ENCODE measurements at places on chromosomes 6 and 20.

DNA sequence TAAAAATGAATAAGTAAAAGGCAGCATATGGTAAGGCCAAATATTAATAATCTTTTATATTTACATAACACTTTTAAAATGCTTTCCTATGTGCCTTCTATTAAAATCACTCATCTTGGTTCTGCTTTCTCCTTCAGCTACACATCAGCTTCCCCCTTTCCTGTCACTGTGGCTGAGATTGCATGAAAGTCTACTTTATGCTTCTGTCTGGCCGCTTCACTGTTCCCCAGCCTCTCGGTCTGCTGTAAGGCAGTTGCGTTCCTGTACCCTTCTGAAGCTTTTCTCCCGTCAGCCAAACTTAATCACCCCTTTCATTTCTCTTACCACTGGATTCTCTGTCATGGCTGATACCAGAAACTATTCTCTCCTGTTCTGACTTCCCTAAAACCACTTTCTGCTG lies 34.6 kb downstream of the SOX4 start:
- DNase-seq, result no peak

DNA sequence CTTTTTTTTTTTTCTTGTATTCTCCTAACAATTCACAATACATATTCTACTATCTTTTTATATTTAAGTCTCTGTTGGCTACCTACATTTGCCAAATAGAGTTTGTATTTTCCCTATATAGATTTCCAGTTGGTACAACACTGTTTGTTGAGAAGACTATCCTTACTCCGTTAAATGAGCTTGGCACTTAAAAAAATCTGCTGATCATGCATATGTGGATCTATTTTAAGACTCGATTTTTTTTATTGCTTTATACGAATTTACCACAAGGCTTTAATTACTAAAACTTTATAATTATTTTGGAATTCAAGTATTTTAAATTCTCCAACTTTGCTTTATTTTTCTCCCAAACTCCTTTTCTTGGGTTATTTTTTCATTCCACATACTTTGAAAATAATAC lies 855.6 kb downstream of the C6orf118 start:
- no peak for DNase-seq

DNA sequence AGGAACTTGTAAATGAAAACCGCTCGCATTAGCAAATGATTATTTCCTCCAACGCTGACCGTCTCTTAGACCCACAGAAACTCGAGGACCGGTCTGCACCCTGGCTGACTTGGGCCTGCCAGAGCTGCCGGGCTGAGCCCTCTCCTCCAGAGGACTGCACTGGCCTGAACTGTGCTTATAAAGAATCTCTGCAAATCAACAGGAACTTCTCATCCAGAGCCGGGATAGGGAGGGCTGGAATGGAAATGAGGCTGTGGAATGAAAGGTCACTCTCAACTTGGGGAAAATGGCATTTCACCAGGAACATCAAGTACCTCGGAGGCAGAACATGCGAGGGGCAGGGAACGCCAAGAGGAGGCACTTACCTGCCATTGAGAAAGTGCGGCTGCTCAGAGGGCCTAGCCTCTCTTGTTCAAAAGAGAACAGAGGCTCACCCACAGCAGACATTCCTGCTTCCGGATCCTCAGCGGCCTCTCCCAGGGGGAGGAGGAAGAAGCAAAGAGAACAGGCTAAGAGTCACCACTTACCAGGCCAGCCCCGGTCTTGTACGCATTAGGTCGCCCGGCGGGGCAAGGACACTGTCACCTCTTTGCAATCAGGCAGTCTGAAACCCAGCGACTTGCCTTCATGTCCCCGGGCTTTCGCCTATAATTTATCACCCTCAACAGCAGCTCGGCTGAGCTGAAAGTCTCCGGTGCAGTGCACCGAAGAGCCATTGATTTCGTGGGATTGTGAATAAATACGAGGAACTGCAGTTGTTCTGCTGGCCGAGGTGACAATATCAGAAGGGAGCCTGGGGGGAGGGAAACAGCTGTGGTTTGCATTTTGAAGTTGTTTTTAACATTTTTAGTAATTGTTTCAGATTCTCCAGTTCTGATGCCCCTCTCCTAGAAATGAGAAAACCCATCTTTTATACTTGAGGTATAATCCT lies 37.6 kb downstream of the ZMYND8 start:
- no peak for DNase-seq

DNA sequence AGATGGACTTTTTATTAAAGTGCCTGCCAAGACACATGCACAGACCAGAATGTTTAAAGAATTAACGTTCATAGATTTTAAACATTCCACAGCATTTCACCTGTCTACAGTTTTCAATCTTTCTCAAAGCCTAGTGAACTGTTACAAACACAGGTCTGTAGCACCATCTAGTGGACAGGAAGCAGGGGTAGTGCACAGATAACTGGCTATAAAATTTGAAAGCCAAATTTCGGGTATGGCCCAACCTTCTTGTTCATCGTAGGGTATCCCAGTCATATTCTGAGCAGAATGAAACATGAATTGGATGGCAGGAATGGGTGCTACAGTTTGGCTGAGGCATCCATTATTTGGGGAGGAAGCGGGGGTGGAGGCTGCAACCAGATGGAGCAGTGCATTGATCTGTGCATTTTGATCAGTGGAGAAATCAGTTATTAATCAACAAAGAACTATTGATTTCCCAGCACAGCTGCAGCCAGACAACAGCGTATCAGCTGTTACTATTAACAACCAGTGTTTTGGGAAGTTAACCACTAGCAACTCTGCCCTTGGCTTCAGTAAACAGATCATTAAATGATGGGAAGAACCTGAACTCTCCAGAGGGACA lies 56.1 kb upstream of the B3GAT2 start:
- DNase-seq, result no peak

DNA sequence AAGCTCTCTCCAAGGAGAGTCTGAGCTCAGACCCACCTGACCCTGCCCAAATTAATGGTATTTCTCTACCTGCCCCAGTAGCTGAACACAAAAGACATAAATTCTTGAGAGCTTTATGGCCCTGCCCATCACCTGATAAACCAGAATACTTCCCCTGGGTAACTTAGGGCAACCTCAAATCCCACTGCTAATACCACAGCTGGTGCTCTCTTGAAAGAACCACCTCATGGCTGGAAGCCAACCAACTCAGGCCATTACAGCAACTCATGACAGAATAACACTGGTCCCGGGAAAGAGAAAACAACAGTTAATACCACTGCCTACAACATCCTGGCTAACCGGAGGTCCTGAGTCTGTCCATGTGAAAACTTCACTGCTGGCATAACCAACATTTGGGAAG lies 328.6 kb downstream of the NKAIN2 start:
- DNase-seq, result no peak

- DNase-seq, result no peak
These were observed 237.2 kb downstream of the CDKAL1 start for GRCh38 chr6:20771409-20771808.

- DNase-seq, result no peak
These were observed 58.4 kb downstream of the ANKEF1 start for GRCh38 chr20:10093087-10093591.

DNA sequence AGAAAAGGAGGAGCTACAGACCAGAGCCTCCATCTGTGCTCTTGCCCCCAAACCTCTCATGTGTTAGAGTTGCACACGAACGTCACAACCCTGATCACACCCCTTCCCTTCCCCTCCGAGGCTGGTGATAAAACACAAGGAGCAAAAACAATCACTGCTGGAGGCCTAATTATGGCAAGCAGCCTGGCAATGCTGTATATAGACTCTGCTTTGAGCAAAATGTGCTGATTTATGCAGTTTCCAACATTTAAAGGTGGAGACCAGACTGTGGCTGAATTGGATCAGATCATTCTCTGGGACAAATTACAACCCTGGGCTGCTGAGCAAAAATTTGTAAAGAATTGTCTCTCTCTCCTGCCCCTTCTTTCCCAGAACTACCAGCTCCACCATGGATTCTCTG lies 64.6 kb upstream of the SRSF6 start:
- no peak for DNase-seq

- no peak for DNase-seq
These were observed 57.7 kb downstream of the FAM229B start for GRCh38 chr6:112145080-112145573.

- no peak for DNase-seq
These were observed 17.3 kb upstream of the FRMD1 start for GRCh38 chr6:168096271-168096764.

GRCh38 chr6:71965404-71965803 lies 79.1 kb downstream of the RIMS1 start:
- DNase-seq, result no peak

DNA sequence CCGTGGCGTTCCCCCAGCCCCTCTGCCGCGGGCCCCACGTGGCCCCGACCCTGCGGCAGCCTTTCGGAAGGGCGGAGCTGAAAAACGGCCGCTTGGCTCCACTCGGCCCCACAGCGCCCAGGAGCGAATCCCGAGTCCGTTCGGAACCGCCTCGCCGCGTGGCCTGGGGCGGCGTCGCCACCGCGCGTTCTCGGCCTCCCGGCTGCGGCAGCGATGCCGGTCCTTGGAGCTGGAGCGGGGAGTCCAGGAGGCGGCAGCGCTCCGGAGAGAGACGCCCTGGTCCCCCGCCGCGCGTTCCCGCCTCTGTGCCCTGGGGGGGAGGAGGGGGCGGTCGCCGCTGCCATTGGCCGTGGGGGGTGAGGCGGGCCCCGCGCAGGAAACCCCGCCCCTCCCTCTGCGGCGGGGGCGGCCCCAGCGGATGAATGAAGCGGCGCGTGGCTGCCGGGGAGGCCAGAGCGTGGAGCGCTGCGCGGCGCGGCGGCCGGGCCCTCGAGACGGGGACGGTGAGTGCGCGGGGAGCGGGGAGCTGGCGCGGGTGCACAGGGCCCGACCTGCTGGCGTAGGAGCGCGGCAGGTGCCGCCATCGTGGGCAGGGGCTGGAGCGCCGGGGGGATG lies at the start of gene SLCO4A1:
Gene SLCO4A1, plus strand, starts transcription at position 453 of the 615 bp plus-strand sequence. CDS start 13,952 bp downstream, outside the sequence.
- peak; percentile 78 for DNase-seq

DNA sequence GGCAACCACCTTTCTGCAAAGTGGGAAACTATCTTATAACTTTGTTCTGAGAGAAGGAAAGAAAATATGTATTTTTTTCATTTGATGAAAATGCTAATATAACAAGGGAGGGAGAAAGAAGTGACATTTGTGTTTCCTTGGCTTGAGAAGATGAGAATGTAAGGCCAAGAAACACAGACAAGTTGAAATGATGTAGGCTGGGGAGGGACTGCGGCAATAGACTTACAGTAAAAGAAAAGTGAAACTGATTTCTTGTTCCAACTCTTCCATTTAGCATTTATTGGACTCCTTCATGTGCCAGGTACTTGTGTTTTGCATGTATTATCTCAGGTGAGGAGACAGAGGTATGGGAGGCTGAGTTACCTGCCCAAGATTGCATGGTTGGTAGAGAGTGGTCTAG lies 130.9 kb downstream of the CARMIL1 start:
- no peak for DNase-seq

- no peak for DNase-seq
These were observed 503.9 kb upstream of the EYS start for GRCh38 chr6:66210964-66211363.

DNA sequence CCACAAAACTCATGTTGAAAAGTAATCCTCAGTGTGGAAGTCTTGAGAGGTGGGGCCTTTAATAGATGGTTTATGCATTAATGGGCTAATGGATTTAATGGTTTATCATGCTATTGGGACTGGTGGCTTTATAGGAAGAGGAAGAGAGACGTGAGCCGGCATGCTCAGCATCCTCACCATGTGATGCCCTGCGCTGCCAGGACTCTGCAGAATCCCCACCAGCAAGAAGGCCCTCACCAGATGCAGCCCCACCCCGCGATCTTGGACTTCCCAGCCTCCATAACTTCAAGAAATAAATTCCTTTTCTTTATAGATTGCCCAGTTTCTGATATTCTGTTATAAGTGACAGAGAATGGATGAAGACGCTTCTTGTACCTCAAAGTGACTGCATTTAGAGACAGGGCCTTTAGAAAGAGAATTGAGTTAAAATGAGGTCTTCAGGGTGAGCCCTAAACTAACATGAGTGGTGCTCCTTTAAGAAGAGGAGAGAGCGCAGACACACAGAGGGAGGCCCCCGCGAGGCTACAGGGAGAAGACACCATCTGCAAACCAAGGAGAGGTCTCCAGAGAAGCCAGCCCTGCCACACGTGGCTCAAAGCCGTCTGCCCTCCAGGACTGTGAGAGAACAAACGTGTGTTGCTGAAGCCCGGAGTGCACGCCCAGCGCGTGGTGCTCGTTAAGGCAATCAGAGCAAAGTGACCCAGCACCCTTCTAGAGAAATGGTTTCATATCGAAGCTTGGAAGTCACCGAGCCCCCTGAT lies 56.9 kb downstream of the IRF4 start:
- no peak for DNase-seq

- DNase-seq, result no peak
These were observed at the start of gene MAFB for GRCh38 chr20:40689100-40689942. TSS of gene MAFB (minus strand) at chr20:40689236. CDS start at chr20:40688850, 386 bp downstream.

GRCh38 chr6:10532392-10532791 lies 11.2 kb downstream of the GCNT2 start:
- DNase-seq, result no peak

GRCh38 chr20:11084508-11084907 lies 410.7 kb upstream of the JAG1 start:
- DNase-seq, result no peak

- no peak for DNase-seq
These were observed 398.3 kb downstream of the LAMA2 start for GRCh38 chr6:129281168-129281796.

DNA sequence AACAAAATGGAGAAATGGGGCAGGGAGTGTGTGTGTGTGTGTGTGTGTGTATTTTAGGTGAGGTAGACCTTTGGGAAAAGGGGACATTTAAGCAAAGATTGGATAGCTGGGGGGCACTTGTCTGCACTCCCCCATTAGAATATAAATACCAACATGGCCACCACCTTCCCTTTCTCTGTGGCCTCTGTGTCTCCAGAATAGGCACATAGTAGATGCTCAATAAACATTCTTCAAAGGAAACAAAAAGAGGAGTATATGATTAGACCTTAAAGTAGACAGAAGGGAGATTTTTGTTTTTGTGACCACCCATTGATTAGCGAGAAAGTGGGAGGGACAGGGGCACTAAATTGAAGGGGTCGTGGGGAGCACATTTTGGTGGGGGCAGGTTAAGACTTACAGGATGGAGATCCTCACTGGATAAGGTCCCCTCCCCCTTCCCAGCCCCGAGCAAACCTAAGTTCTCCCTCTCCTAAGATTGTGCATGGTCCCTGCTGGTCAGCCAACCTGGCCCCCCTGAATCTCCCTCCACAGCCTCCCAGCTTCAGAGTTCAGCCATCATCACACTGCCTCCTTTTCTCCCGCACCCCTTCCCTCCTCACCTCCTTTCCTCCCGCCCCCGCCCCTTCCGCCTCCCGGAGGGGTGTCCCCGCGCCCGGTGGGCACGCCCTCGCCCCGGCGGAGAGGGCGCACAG lies 514 bp upstream of the TSHZ2 start:
- DNase-seq, result no peak

DNA sequence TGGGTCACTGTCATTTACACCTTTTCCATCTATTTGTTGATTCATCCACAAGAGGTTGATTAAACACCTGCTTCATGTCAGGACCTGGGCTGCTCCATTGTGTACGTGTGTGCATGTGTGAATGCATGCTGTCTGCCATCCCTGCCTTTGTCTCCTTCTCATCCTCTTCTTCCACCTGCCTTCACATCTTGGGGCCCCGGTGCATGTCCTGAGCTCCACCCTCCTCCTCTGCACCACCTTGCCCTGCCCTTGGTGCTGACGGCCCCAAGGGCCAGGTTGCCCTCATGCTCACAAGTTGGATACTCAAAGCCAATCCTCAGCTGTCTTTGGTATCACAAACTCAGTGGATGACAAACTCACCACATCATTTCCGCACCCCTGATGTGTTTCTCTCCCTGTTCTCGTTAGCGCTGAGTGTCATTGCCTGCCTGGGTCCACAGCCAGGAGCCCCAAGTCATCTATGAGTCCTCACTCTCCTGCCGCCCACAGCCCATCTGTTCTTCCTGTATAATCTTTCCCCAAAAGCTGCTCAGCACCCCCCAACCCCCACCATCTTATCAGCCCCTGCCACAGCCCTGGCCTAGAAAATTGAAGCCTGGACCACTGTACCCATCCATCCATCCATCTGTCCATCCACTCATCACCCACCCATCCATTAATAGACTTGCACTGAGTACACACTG lies 85.0 kb downstream of the SRC start:
- DNase-seq, result no peak
